Globus pallidus (tissue), 1 donor: ENCODE measurements at places on chromosomes 5 and 9.

DNA sequence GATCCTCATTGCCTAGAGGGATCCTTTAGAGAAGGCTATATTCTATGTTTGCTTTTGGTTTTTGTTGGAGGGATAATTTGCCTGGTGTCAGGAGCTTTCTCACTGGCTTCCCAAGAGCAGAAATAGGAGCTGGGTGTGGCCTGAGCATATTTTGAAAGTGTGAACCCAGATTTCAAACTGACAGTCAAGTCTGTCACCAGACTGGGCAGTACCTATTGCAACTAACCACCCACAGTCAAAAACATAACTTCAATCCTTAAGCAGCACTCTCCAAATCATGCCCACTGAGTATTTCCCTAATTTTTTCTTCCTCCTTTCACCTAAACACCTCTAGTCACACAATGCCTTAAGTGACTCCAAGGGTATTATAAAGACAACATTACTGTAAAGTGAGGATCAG, 278.4 kb downstream of the EBF1 start:
- DNase-seq = no peak

DNA sequence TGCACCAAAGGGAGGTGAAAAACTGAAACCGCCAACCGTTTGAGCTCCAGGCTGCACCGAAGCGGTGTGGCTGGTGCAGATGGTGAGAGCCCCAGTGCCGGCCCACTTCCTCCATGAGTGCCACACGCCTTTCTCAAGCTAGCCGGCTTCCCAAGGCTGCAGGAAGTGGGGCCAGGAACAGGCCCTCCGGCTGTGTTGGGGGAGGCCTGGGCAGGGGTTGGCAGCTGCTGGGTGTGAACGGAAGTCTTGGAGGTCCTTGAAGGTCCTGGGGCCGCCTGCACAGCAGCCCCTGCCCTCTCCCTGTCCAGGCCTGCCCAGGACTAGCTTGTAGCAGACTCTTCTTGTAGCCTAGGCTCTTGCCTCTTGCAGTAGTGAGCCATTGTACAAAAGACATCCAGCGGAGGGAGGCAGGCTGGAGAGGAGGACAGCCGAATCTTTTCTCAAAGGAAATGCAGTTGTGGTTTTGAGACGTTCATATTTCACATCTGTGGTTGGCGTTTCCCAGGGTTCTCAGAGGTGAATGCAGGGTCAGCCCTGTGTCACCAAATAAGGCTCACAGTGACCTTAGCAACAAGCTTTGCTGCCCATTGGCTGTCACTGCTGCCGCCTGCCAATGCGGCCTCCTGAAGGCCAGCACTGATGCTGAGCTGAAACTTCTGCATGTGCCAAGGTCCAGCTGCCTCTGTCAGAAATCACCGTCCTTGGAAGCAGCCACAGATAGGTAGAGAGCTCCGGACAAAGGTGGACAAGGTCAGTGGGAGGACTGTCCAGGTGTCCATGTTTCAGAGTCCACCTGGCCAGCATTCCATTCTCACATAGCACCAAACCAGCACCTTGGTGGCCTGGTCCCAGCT, 23.9 kb downstream of the IRF1 start:
- DNase-seq = no peak

DNA sequence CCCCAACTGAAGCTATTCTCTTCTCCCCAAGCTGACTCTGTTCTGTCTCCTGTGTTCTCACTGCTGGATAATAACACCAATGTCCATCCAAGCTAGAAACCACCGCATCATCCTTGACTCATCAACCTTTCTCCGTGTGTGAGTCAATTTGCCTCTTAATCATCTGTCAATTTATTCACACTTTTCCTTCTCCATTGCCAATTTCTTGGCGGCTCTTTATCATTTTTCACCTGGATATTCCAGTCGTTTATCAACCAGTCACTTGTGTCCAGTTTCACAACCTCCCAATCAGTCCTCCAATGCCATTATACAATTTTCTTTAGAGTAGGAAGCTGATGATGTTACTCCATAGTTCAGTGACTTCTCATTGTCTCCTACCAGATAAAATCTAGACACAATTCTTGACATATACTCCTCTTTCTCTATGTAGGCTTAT, 45.4 kb upstream of the LIFR start:
- DNase-seq = no peak

DNA sequence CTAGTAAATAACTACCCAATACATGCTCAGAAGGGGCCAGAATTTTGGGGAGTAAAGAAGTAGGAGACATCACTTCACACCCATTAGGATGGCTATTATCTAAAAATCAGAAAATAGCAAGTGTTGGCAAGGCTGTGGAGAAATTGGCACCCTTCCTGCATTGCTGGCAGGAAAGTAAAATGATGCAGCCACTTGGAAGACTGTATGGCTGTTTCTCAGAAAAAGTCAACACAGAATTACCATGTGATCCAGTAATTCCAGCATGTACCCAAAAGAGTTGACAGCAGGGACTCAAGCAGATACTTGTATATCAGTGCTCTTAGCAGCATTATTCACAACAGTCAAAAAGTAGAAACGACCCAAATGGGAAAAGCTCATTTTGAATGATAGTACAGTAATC, 107.6 kb downstream of the APBA1 start:
- DNase-seq = no peak

GRCh38 chr9:135249191-135249590, 161.7 kb downstream of the OLFM1 start:
- DNase-seq = no peak

GRCh38 chr5:127867022-127867783, 164.0 kb downstream of the CCDC192 start:
- no peak for DNase-seq

- DNase-seq = no peak
Observed at GRCh38 chr5:68426586-68426985, 211.0 kb downstream of the PIK3R1 start.

GRCh38 chr5:61215996-61216395, 53.7 kb upstream of the SMIM15 start:
- DNase-seq = peak; percentile 16

- no peak for DNase-seq
Observed at GRCh38 chr5:88203981-88204750, 64.5 kb downstream of the TMEM161B start.

GRCh38 chr5:93924628-93925027, 183.2 kb upstream of the POU5F2 start:
- DNase-seq = no peak
